ENCODE measurements at places on chromosomes 13 and 19.

DNA sequence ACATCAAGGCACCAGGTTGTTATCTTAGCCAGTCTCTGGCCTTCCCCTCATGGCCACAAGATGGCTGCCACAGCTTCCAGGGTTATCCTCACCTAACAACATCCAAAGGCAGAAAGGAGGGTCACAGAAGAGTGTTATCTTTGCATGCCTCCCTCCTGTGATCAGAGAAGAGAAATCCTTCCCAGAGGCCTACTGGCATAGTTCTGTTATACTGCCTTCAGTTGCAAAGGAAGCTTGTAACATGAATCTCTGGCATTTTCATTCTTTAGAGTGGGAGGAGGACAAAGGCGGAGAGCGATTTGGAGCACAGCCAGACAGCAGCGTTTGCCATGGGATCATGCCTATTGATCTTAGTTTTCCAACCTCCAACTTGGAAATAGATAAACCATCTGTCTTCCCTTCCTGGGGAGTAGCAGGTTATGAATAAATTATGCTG is 135.7 kb downstream of the DNAJC15 start:
- no peak for DNase-seq

DNA sequence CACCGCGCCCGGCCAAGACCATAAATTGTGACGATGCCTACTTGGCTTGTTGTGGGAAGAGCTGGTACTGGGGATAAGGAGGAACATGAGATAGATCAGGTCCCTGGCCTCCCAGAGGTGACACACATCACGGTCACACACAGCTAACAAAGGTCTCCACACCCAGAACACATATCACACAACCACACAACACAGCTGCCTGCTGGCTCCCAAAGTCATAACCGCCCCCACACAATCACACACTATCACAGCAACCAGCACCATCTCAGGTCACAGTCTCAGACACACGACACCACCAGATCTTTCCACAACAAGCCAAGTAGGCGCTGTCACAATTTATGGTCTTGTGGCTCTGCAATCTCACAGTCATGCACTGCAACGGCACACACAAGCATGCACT is 5.7 kb downstream of the COL5A3 start:
- DNase-seq: no peak

GRCh38 chr19:58346961-58347929 is 6.0 kb downstream of the A1BG start:
- DNase-seq: peak; percentile 87

DNA sequence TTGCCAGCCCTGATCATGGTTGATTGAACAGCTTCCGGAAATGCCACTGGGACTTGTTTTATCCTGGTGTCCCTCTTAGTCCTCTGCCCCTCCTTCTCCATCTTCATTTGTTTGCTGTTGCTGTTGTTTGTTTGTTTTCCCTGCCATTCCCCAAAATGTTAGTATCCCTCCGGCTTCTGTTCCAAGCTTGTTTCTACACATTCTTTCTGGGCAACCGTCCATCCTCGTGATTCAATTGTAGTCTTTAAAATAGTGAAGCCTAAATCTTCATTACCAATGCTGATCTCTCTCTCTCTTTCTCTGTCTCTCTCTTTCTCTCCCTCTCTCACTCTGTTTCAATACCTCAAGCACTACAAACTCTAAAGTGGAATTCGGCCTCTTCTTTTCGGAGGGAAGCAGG is 649.3 kb upstream of the ARGLU1 start:
- no peak for DNase-seq

DNA sequence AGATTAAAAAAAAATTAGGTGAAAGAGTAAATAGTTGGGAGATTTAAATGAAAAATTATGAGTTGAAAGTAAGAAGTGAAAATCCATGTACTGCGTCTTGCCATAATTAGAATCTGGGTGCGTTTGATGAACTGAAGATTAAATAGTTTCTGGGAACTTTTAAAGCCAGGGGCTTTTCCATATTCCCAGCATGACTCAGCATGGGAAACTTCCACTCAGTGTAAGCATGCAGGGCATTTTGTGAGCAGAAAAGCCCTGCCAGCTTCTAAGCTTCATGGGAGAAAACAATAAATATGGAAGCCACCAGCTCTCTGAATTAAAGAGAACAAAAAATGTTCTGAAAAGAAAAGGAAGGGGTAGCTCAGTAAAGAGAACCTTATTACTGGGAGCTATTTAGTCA is 62.0 kb upstream of the EDNRB start:
- DNase-seq: no peak

DNA sequence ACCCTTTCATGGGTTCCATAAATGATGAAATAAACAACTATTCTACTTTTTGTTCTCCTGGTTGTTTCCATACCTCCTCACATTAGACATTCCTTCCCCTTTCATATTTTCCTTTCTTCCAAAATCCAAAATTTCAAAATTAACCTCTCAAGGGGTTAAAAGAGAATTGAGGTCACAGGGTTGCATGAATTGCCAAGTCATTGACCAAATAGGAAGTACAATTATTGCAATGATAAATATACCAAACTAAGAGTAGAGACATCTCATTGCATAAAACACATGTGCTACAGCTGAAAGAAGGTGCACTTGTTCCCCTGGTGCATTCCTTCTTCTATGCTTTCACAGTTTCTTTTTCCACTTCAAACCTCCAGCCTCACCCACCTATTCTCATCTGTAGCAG is 136.1 kb downstream of the KCTD12 start:
- no peak for DNase-seq

- no peak for DNase-seq
These were observed 69.1 kb upstream of the SLC15A1 start for GRCh38 chr13:98821372-98822224.

DNA sequence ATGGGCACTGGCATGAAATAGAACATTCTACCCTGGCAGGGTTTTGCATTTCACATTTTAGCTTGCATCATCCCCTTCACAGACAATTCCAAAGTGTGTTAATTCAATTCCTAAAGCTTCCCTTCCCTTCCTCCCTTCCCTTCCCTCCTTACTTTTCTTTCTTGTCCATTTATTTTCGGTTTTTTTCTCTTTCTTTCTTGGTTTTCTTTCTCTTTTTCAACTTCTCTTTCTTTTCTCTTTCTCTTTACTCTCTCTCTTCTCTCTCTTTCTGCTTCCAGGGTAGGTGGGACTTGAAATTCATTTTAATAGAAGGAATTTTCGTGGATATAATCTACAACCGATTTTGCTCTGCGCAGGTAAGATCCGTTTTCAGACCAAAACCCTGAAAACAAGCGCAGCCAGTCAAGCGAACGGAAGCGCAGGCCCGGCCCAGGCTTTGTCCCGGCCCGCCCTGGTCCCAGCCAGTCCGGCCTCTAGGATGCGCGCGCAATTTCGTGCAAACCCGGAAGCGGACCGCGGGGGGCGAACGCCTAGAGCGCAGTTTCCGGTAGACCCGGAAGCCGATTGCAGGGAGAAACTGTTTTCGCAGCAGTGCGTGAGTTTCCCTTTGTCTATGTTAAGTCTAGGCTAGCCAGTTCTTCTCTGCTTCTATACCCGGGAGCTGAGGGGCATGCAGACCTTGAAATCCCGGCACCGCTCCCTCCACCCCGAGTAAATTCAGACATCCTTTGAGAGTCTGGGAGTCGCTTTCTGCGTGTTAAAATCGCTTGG is at the start of gene ZNF528:
Gene ZNF528 (plus strand): TSS at position 540 of the 771 bp plus-strand sequence. CDS start 4,165 bp downstream, outside the sequence.
- DNase-seq: peak; percentile 98

- DNase-seq: no peak
These were observed 35.0 kb upstream of the ZNF766 start for GRCh38 chr19:52234406-52234805.

DNA sequence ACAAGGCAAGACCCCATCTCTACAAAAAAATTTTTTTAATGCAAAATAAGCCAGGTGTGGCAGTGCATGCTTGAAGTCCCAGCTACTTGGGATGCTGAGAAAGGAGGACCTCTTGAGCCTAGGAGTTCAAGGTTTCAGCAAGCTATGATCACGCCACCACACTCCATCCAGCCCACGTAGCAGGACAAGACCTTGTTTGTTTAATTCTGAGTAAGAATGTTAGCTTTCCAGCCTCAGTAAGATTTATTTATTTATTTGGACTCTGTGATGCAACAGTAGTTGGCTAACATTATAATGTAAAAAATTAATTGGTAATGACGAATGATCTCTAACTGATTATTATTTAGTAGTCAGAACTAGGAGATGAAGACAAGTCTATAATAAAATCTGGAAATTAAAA is 23.3 kb downstream of the N4BP2L2 start:
- DNase-seq: no peak

DNA sequence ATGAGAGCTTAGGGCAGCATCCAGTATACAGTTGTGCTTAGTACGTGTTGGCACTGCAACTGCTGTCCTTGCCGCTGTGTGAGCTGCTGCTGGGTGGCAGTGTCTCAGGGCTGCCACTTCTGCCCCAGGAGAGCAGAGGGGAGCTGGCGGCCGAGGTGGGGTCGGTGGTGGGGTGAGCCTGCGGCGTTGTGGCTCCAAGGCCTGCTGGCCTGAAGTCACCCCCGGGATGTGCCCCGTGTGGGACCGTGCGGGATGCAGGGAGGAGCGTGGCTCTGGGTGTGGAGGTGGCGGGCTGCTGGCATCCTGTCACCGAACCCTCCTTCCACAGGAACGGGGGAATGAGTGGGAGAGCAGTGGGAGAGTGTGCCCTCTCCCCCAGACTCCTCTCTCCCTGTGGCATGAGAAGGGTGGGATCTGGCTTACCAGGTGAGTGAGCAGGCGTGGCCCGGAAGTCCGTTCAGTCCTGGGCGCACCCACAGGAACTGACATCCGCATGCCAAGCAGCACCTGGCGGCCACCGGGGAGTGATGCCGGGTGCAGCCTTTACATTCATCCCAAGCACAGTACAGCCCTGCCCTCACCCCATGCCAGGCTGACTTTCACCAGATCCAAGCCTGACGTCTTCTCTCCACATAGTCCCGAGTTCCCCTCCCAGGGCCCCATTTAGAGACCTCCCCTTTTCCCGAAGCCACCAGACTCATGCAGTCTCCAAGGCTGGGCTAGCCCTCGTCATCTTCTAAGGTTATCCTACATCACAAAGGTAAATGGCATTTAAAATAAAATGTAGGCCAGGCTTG is 26.6 kb downstream of the MCF2L start:
- DNase-seq: no peak

DNA sequence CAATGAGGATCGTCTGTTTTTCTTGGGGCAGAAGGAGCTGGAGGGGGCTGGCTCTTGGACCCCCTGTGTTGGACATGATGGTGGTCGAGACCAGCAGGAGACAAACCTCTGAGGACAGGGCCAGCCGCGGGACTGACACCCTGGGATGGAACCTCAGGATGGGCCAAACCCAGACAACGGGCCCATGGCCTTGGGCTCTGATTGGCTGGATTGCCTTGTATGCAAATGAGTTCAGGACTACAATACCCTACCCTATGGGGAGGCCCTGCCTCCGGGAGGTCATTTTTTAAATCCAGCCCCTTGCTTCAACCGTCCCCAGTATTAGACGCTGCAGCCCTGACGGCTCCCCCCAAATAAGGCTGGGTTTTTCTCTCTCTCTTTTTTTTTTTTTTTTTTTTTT is 22.0 kb downstream of the SLC5A5 start:
- DNase-seq: no peak

DNA sequence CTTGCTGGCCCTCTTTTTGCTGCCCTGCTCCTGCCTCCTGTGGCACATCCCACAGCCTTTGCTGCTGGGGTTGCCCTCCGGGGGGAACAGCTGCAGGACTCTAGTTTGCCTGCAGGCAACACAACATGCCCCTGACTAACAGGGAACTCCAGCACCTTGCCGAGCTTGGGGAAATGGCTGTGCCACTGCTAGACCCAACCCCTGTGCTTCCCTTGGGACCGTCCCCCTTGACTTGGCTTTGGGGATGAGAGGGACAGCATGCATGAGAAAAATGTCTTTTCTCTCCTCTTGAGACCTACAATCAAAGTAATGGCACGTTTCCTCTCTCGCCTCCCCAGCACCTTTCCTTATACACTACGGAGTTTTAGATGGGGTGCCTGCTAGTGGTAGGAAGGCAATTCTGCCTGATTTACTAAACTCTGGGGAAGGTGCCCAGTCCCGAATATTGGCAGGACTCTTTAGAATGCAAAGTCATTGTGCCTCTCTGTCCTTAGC is 12.4 kb upstream of the VWA8 start:
- DNase-seq: no peak

DNA sequence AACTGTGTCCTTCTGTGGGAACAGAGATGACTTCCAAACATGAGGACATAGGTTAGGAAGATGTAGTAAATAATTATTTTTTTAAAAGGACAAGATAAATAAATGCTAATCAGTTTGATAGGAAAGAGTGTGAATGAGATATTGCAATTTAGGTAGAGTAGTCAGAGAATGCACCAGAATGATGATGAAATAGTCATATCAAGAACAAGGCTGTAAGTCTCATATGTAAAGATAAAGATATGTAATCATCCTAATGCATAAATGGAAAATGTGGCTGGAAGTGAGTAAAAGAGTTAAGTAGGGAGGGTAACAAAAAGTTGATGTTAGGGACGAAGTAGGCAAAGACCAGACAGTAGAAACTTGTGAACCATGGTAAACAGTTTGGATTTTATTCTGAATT is 1041.7 kb upstream of the MIR17HG start:
- no peak for DNase-seq

- DNase-seq: no peak
These were observed 21.9 kb downstream of the CCL25 start for GRCh38 chr19:8074501-8074900.

GRCh38 chr19:38303517-38304351 is at the start of gene C19orf33:
Gene C19orf33 (plus strand): TSS chr19:38304251. CDS start chr19:38304262, 11 bp downstream.
- DNase-seq: no peak

DNA sequence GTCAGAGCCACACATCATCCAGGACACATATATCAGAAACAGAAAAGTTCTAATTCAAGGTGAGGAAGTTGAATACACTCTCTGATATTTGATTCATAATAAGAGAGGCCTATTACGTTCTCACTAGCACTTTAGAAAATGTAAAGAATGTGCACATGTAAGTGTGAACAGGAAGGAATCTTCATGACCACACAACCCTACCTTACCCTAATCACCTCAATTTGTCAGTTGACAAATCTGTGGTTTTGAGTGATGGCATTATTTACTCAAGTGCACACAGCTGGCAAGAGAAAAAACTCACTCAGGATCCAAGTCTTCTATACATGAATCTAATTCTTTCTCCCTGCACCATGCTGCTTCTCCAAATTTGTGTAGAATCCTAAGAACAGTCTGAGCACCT is 445.8 kb downstream of the SUCLA2 start:
- DNase-seq: no peak

DNA sequence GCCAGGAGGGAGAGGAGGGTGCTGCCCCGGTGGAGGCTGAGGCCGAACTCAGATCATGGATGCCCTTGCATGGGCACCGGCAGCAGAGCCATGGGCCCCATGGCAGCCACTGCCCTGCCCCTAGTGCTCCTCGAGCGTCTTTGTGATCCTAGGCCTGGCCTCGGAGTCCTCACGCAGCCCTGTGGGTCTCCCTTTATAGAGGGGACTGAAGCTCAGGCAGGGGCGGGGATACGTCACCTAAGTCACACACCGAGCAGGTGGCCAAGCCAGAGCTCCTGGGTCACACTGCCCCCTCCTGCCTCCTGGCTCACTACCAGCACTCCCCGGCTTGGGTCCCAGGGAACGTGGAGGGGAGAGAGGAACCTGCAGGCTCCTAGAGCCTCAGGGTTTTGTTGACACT is 28.7 kb downstream of the DHX34 start:
- DNase-seq: no peak

GRCh38 chr13:41352935-41353840 is 42.1 kb downstream of the NAA16 start:
- no peak for DNase-seq

Measured in activated CD8-positive, alpha-beta memory T cell treated with anti-CD3 and anti-CD28 coated beads, Interleukin-2, amount 50 U/mL, for 48 hours (primary cell).